NCI-H1105 (cell line): ENCODE measurements at places on chromosomes 4 and X.
A peak's percentile ranks its signal among the peaks of the same experiment; 100 is the strongest.

- DNase-seq: no peak
Measured at GRCh38 chrX:74248889-74249288, 55.1 kb upstream of the ZCCHC13 start.

DNA sequence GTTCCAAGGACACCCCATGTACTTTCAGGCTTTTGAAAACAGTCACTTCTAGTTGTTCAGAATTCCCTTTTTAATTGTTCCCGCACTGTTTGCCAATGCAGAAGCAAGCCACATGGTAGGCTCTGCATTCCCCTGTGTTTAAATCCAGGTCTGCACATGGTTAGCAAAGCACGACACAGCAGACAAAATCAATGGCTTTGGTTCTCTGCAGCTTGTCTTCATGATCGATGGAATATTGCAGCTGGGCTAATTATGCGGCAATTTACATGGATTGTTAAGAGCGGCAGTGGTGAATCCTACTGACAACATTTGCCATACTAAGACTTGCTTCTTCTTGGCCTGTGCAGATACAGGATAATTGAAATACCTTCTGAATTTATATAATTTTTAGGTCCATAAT lies 20.6 kb upstream of the INPP4B start:
- DNase-seq: no peak

GRCh38 chrX:20753076-20753475 lies 486.4 kb upstream of the RPS6KA3 start:
- no peak for DNase-seq

GRCh38 chrX:126985981-126986380 lies 166.5 kb downstream of the PRR32 start:
- DNase-seq: no peak

GRCh38 chr4:180310616-180311015 lies 1932.6 kb upstream of the TENM3 start:
- DNase-seq: no peak

GRCh38 chrX:71637848-71638247 lies 19.5 kb upstream of the CXCR3 start:
- no peak for DNase-seq

GRCh38 chr4:161183729-161184128 lies 980.1 kb downstream of the FSTL5 start:
- DNase-seq: no peak

DNA sequence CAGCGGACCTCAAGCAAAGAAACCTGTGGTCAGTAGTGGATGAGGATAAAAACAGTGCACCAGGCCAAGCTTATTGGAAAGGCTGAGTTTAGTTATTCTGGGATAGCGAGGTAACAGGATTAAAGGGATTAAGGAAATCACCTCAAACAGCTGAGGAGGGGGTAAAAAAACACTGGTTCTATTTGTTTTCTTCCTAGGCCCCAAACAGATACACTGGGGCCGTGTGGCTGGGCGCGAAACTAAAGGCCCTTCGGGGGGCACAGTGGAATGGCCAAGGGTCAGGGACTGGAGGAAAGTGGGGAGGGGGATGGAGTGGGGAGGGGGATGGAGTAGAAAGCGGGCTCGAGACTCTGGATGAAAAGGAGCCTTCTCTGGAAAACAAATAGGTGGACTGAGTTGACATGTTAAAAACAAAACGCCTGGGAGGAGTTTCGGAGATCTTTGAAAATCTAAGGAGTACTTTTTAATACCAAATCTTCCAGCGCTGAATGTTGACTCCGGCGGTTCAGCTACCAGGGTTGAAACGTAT lies 2.9 kb downstream of the SOX3 start:
- DNase-seq: no peak

- DNase-seq: peak; percentile 0
Measured at GRCh38 chrX:47802589-47802988, 34.1 kb upstream of the ZNF81 start.

DNA sequence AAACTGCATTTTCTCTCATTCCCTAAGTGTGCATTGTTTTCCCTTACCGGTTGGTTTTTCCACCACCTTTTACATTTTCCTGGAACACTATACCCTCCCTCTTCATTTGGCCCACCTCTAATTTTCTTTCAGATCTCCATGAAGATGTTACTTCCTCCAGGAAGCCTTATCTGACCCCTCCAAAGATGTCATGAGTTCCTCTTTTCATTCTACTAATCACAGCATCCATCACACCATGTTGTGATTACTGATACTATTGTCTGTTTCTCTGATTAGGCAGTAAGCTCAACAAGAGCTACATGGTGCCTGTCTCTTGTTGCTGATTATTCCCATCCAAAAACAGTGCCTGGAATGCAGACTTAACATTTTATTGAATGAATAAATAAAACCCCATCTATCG lies 2.9 kb upstream of the AFP start:
- DNase-seq: no peak

DNA sequence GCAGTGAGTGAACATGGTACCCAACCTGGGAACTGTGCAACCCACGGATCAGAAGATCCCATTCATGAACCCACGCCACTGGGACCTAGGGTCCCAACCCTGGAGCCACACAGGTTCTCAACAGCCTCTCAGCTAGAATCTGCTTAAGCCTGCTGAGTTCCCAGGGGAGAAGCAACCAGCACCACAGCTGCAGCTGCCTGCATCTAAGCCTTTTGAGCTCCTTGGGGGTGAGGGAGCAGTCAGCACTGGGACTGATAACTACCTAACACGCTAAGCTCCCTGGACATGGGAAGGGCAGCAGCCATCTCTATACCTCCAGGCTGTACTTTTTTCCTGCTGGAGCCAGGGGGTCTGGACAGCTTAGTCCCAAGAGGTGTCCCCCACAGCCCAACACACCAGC lies 179.3 kb downstream of the IL15 start:
- DNase-seq: no peak

- no peak for DNase-seq
Measured at GRCh38 chrX:872090-872489, 241.5 kb downstream of the SHOX start.

- DNase-seq: peak; percentile 90
Measured at GRCh38 chrX:108833993-108834392, 97.6 kb upstream of the IRS4 start.

GRCh38 chr4:123438031-123438430 lies 41.4 kb downstream of the SPRY1 start:
- DNase-seq: no peak

GRCh38 chr4:386708-387105 lies 49.1 kb downstream of the ZNF141 start:
- DNase-seq: no peak

- DNase-seq: no peak
Measured at GRCh38 chrX:111506826-111507225, 4.6 kb upstream of the SERTM2 start.

- no peak for DNase-seq
Measured at GRCh38 chr4:74715706-74716435, 78.5 kb downstream of the BTC start.

- no peak for DNase-seq
Measured at GRCh38 chrX:44343412-44344141, at the start of gene EFHC2. Gene EFHC2, minus strand, starts transcription at chrX:44343672. Its CDS starts 84 bp downstream, at chrX:44343588.

DNA sequence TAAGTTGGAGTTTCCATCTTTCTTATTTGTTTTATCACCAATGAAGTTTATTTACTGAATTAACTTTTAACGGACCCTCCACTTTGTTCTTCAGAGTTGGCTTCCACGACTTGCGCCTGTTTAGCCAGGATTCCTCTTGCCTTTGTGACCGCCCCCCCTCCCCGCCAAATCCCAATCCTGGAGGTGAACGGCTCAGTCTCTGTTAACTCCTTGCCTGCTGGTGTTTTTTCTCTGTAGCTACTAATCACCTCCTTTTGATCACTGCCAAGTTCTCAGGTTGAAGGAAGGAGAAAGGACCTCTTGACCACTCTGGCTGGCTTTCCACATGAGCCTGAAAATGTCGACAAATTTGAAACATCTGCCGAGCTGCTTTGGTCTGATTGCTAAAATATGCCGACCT lies 46.8 kb upstream of the BCOR start:
- no peak for DNase-seq

DNA sequence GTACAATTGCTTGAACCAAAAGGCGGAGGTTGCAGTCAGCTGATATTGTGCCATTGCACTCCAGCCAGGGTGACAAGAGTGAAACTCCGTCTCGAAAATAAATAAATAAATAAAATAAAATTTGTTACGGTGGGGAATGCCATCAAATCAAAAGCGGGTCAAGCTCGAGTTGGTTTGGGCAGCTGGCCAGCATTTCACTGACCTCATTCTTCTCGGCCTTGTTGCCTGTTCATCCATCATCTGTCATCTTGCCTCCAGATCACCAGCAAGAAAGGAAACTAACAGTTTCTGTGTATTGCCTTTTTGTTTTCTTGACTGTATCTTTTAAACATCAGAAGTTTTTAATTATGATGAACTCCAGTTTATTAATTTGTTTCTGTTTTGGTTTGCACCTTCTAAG lies 31.5 kb upstream of the KLHL2 start:
- no peak for DNase-seq

DNA sequence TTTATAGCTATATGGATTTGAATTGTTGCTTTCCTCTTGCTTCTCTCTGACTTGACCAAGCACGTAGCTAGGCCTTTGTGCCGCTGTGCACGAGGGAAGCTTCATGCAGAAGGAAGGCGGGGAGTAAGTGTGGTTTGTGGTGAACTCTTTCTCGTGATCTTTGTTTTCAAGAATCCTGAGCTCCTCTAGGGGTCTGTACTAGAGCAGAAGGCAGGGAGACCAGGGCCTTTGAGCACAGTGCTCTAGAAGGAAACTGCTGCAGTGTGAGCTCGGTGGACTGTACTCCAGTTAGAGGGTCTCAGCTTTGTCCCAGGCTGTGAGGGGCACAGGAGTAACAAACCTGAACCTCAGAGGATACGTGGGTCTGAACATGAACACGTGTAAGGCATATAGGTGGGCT lies 49.0 kb downstream of the AGA start:
- DNase-seq: no peak

DNA sequence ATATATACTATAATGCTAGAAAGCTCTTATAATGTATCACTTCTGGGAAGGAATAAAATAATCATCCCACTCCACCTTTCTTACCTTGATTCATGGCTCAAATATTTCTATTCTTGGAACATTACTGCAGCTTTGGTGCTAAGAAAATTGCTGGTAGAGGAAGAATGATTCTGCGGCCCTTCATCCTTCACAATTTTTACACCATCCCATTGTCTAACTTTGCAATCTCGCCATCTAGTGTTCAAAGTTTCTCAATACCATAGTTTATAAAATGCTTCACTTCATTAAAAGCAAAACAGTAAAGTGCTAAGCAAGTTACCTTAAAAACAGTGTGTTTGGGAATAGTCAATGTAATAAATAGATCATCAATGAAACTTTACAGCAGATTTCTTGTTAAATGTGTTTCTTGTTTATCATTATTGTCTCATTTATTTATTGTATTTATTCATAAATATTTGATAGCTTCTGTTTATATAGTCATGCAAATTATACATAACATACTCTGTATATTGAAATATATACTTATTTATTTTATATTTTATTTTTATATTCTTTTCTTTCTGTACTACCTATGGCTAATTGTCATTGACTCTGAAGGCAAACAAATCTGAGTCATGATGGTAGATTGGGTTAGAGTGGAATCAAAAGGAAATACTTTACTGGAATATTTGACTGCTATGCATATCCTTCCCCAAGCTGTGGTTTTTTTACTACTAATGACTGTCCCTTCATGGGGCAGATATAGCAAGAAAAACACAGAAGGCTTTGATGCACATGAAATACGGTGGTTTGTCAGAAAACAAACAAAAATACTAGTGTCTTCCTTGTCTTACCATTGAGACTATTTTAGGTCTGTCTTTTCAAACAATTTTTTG lies 390.7 kb downstream of the MAPK10 start:
- peak; percentile 18 for DNase-seq

DNA sequence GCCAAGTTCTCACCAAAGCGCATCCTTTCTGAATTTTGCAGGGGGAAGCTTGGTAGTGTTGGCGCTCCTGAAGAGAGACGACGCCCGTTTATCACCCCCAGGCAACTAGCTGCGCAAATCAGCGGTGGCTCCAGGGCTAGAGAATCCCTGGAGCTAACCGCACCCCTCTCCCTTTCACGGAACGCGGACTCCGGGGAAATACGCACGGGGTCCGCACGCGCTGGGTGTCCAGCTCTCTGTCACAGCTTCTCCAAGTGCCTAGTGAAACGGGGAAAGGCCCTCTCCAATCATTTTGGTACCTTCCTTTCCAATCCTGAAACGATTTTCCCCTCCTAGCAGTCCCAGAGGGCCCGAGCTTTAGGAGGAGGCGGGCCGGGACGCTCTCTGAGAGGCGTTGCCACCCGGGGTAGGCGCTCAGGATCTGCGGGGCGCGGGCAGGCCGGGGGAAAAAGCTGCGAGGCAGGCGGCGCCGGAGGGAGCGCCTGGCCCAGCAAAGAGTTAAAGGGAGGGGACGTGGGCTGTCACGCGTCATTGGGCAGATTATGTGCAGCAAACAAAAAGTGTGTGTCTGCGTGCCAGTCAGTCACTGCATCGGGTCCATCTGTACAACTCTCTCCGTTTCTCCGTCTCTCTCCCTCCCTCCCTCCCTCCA lies at the start of gene PRDM8:
PRDM8 (plus strand) TSS at position 582 of the 652 bp plus-strand sequence. CDS start 2,578 bp downstream, outside the sequence.
- DNase-seq: no peak

- DNase-seq: no peak
Measured at GRCh38 chr4:111263836-111264235, 641.0 kb upstream of the PITX2 start.
